Suprapubic skin (tissue), 4 donors: ENCODE measurements at places on chromosomes 11 and 22.
A peak's percentile ranks its signal among the peaks of the same experiment; 100 is the strongest.

DNA sequence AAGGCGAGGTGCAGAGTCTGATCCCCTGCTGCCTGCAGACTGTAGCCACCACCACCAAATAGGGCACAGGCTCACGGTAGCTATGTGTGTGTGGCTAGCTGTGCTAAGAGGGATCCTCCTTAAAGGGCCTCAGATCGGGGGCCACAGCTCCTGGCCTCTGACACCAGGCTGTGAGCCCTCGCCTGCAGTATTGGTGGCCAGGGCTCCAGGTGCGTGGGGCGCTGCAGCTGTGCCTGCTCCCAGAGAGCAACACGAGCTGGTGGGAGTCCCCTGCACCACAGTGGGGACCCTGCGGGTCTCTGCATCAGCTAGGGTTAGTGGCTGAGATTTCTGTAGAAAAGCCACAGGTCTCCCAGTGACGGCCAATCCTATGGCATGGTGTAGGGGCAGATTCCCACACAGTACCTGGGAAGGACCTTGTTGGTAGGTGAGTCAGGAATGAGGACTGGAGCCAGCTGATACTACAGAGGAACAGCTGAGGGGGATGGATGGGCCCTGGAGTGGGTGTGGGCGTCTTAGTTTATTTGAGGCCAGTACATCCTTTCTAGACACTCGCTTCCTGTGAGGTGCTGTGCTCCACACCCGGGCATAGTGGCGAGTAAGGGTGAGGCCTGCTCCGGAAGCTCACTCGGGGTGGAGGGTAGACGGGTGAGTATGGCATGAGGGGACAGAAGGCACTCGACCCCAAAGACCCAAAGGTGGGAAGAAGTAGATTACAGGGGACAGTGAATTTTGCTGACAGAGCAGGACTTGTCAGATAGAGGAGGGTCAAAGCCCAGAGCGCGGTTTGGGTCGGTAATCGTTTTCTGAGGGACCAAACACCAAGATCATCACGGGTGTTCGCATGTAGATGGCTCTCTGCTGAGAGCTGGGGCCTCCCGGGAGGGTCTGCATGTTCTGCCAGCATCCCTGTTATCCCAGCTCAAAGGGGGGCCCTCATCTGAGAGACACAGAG, 212.5 kb downstream of the TBC1D22A start:
- DNase-seq = no peak
- H3K27ac ChIP-seq = no peak overlapping the region
- peaks cover 35% of the 10 kb centered on the region for H3K36me3 ChIP-seq
- no peak overlapping the region for H3K4me3 ChIP-seq
- no peaks in the 10 kb centered on the region for H3K27me3 ChIP-seq

DNA sequence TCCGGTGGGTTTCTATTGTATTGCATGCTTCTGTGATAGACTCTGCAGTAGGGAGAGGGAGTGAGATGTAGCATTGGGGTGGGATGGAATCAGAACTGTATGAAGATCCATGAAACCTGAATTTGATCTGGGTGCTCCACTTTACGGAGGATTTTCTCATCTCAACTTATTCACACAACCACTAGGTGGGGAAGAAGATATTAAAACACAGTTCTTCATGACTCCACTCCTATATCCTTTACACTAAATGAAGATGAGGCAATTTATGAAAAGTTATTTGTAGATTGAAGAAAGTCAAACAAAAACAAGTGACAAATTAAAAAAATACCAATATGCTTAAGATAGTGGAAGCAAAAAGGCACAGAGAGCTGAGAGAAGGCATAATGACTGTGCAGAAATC, 92.6 kb upstream of the PDGFD start:
- no peaks in the 10 kb centered on the region for H3K4me1 ChIP-seq
- no peaks in the 10 kb centered on the region for H3K27me3 ChIP-seq
- no peak overlapping the region for H3K27ac ChIP-seq
- H3K36me3 ChIP-seq = no peaks in the 10 kb centered on the region
- DNase-seq = no peak

DNA sequence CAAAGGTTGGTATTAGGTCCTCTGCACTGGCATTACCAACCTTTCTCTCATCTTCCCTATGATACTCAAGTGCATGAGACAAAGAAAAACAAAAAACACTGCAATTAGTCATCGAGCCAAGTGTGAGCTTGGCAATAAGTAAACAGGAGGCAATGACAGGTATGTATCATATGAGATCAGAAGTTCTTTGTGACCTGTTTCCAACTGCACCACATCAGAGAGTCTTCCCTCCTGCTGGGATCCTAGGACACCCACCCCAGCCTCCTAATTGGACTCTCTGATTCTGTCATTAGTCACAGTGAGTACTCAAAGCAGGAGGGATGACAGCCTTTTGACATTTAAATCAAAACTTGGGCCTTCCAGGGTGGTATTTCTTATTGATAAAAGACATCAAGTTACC, 7.8 kb upstream of the JAML start:
- peaks cover 1% of the 10 kb centered on the region for H3K4me1 ChIP-seq
- H3K4me3 ChIP-seq = no peak overlapping the region
- peaks cover 7% of the 10 kb centered on the region for H3K36me3 ChIP-seq
- peaks cover 4% of the 10 kb centered on the region for H3K27me3 ChIP-seq
- no peak overlapping the region for H3K27ac ChIP-seq

GRCh38 chr22:31292236-31292989, at the start of gene PIK3IP1:
TSS of gene PIK3IP1 (minus strand) at chr22:31292488. CDS start at chr22:31292344, 144 bp downstream.
- no peaks in the 10 kb centered on the region for H3K27me3 ChIP-seq
- H3K27ac ChIP-seq = peak within 1 kb of the TSS; percentile 95
- H3K36me3 ChIP-seq = peaks cover 21% of the 10 kb centered on the region
- H3K4me1 ChIP-seq = peaks cover 67% of the 10 kb centered on the region
- DNase-seq = peak; percentile 93

DNA sequence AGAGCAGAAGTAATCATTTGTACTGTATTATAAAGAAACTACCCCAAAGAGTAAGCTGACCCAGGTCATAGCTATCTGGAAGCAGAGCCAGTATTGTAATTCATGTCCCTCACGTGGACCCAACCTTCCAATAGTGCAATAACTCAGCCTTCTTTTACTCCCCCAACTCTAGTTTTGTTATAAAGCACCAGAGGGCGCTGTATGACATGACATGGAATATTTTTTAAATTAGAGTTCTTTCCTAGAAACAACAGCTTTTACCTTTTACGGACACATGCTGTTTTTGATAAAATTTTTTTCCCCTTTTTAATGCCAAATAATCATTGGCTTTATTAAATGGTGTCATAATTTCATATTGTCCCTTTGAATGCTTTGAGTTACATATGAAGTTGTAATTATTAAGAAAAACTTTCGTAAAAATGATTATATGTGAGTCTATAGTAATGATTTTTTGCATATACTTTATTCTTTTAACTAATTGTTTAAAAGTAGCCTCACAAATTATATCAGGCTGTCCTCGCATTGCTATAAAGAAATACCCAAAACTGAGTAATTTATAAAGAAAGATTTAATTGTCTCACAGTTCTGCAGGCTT, 76.9 kb downstream of the DKK3 start:
- no peaks in the 10 kb centered on the region for H3K4me1 ChIP-seq
- H3K4me3 ChIP-seq = no peak overlapping the region
- no peak for DNase-seq

DNA sequence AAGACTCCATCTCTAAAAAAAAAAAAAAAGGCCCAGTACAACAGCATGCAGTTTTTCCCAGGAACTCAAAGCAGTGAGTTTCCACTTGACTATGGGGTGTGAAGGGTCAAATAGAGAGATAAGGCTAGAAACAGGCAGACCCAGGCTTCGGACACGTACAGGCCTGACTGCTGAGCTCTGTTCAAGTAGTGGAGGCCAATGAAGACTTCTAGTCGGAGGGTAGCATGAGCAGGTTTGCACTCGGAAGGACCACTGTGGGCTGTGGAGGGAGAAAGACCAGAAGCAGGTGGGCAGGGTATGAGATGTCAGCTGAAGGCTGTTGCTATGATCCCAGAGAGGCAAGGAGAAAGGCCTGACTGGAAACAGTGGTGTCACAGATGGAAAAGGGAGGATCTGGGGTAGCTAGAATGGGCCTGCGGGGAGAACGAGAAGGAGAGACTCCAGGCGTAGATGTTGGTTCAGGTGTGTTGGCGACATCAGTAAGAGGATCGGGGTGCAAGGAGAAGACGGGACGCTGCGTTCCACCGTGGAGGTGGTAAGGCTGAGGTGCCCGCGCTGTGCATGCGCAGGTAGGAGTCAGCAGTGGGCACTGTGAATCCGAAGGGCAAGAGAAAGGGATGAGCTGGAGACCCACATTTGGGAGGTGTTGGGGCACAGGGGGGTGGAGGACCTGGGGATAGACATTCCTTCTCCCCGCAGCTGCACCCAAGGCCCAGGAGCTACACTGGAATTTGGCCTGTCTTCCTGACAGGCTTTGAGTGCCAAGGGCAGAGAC, 49.4 kb upstream of the RAB1B start:
- no peak overlapping the region for H3K27ac ChIP-seq
- no peaks in the 10 kb centered on the region for H3K27me3 ChIP-seq
- no peak overlapping the region for H3K4me3 ChIP-seq
- H3K36me3 ChIP-seq = peaks cover 60% of the 10 kb centered on the region
- H3K4me1 ChIP-seq = no peaks in the 10 kb centered on the region

- H3K4me3 ChIP-seq = no peak overlapping the region
- H3K36me3 ChIP-seq = no peaks in the 10 kb centered on the region
- H3K27ac ChIP-seq = no peak overlapping the region
Measured at GRCh38 chr11:44256673-44257291, 53.2 kb downstream of the ALX4 start.

GRCh38 chr11:124898263-124898680, 607 bp upstream of the ROBO4 start:
- peak overlapping the region; percentile 66 for H3K27ac ChIP-seq
- H3K36me3 ChIP-seq = no peaks in the 10 kb centered on the region
- no peak overlapping the region for H3K4me3 ChIP-seq
- no peaks in the 10 kb centered on the region for H3K27me3 ChIP-seq
- H3K4me1 ChIP-seq = peaks cover 46% of the 10 kb centered on the region

GRCh38 chr11:120524536-120525085, 13.1 kb downstream of the GRIK4 start:
- peaks cover 5% of the 10 kb centered on the region for H3K27me3 ChIP-seq
- no peak overlapping the region for H3K27ac ChIP-seq
- peak; percentile 36 for DNase-seq
- H3K4me1 ChIP-seq = peaks cover 7% of the 10 kb centered on the region
- H3K36me3 ChIP-seq = no peaks in the 10 kb centered on the region

DNA sequence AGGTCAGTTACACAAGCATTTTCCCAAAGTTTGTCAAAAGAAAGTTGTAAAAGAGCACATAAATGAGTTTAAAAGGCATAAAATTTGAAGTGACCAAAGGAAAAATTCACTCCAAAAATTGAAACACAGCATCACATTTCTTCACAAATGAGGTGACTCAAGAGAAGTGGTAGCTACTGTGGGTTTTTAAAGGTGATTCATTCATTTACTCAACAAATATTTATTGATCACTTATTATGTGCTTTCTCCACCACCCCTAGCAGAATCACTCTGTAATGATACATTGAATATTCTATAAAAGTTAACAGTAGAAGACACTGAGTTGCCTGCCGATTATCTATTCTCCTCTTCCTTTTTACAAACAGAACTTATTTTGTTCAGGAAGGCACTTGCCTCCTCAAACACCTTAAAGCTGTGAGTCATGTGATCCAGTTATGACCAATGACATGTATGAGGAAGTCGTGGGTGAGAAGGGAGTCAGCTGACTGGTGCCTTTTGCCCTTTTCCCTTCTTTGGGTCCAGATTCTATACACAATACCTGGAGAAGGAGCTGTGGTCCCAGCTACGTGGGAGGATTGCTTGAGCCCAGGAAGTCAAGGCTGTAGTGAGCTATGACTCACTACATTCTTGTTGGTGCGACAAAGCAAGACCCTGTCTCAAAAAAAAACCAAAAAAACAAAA, 67.7 kb upstream of the CLNS1A start:
- H3K36me3 ChIP-seq = peaks cover 10% of the 10 kb centered on the region
- no peak overlapping the region for H3K27ac ChIP-seq
- no peak for DNase-seq
- H3K4me1 ChIP-seq = no peaks in the 10 kb centered on the region

DNA sequence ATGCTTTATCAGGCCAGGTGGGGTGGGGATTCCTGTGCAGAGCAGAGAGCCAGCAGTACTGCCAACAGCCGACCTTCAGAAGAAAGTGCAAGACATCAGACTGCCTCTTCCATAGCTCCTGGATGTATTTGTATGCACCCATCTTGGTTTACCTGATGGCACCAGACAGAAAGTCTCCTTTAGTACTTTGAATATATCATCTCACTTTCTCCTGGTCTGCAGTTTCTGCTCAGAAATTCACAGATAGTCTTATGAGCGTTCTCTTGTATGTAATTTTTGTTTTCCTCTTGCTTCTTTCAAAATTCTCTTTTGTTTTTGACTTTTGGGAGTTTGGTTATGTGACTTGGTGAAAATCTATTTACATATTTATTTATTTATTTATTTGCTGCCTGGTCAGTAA, 446.4 kb upstream of the CADM1 start:
- H3K4me1 ChIP-seq = no peaks in the 10 kb centered on the region
- no peak overlapping the region for H3K4me3 ChIP-seq
- no peaks in the 10 kb centered on the region for H3K36me3 ChIP-seq
- H3K27me3 ChIP-seq = peaks cover 2% of the 10 kb centered on the region
- DNase-seq = no peak
- H3K27ac ChIP-seq = no peak overlapping the region

- DNase-seq = no peak
- H3K4me3 ChIP-seq = no peak overlapping the region
- H3K27me3 ChIP-seq = peaks cover 14% of the 10 kb centered on the region
- no peaks in the 10 kb centered on the region for H3K36me3 ChIP-seq
- H3K27ac ChIP-seq = no peak overlapping the region
- H3K4me1 ChIP-seq = peaks cover 14% of the 10 kb centered on the region
Measured at GRCh38 chr11:125262194-125262829, 97.8 kb downstream of the PKNOX2 start.

DNA sequence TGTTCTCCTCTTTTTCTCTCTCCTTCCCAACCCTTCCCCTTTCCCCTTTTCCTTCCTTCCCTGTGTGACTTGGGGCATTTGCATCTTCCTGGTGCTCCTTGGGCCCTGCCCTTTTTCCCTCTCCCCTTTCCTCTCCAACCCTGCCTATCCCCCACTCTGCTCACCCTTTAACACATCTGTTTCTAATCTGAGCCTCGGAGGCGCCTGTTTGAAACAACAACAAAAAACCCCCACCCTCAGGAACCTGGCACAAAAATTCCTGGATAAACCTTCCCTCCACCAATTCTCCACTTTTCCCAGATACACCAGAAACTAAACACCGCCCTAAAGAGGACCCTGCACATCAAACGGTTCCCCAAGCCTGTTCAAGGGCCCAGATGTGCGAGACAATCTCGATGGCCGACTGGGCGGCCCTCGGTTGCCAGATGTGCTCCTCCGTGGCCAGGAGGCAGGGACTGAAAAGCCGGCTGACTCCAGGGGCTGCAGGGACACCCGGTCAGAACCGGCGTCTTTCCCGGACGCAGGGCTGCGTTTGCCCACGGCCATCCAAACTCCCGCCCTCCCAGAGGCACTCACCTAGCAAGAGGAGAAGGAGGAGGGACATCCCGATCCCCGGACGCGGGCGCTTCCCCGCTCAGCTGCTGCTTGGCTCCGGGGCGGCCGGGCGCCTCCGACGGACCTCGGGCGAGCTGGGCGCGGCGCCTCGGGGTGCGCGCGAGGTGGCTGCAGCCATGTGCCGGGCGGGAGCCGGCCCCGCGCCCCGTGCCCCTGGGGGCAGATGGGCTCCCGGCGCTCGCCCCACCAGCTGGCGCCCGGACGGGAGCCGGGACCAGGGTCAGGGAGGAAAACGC, 486 bp downstream of the CLMP start:
- H3K27ac ChIP-seq = peak overlapping the region; percentile 89
- H3K4me1 ChIP-seq = peaks cover 21% of the 10 kb centered on the region
- peaks cover 54% of the 10 kb centered on the region for H3K27me3 ChIP-seq

GRCh38 chr11:34161812-34162492, 56.5 kb downstream of the NAT10 start:
- H3K36me3 ChIP-seq = peaks cover 28% of the 10 kb centered on the region
- no peak overlapping the region for H3K27ac ChIP-seq
- no peak for DNase-seq
- H3K4me3 ChIP-seq = no peak overlapping the region

- peak overlapping the region; percentile 95 for H3K4me3 ChIP-seq
- H3K36me3 ChIP-seq = no peaks in the 10 kb centered on the region
- no peak for DNase-seq
- peaks cover 29% of the 10 kb centered on the region for H3K4me1 ChIP-seq
- no peaks in the 10 kb centered on the region for H3K27me3 ChIP-seq
Measured at GRCh38 chr11:35662061-35662648, 420 bp upstream of the TRIM44 start.
